ENCODE measurements at places on chromosomes 13 and 19.

DNA sequence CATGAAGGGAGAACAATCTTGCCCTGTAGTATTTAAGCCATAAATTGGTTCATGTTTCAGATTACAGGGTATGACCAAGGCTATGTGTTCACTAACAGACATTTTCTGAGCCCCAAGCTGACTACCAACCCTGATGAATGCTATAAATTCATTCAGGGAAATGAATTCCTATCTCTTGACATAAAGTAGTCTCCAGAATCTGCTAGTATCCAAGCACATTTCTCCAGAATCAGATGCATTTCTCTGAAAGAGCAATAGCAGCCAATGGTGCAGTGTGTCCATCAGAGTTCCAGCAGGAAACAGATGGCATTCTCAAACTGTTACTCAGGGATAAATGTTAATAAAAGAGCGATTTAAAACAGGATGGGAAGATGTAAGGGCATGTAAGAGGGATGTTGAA lies 226.4 kb downstream of the COG6 start:
- DNase-seq = no peak

DNA sequence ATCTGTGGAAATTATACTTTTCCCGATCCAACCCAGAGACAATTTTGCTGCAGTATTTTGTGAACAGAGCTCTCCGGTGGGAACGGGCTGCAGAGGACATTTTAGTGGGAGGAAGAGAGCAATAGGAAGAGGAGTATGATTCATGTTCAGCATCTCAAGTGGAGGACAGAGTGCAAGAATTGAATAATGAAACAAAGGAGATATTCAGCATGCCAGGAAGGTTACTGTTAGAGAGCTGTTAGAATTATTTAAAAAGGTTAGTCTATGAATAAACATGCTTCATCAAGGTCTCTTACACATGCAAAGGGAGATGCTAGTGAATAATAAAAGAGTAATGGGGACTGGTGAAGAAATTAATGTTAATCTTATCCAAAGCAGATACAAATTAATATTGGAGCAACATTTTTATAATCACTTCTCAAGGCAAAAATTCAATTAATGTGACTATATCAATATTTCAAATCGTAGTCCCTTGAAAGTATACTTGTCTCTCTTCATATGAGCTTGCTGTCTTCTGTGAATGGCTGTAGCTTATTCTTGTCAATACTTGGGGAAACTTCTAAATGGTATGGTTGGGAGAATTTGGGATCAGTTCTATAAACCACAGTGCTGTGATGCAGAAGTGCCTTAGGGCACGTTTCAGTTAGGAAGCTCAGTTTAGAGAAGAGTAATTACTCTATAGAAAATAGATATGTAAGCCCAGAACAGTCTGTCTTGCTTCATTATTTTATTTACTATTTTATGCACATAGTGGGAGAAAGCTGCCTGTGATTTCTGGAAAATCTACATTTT lies 1165.8 kb downstream of the OLFM4 start:
- no peak for DNase-seq

DNA sequence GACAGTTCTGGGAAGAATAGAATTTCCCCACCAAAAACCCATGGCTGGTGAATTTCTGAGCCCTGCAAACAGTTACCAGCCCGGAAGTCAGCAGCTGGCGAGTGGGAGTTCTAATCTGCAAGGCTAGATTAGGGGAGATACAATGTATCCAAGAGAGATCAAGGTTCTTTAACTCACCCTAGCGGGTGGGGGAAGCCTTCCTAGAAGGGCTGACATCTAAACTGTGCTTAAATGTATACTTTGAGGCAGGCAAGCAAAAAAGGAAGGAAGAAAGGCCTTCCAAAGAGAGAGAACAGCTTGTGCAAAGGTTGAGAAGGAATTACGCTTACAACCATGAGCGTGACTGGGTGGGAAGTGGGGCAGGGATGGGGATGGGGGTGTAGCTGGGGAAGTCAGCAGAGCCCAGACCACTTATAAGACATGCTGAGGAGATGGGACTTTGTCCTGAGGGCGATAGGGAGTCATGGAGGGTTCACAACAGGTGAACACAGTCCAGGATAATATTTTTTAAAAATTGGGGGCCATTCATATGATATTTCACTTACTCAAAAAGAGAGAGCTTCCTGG lies 20.8 kb upstream of the ZNRF4 start:
- no peak for DNase-seq

DNA sequence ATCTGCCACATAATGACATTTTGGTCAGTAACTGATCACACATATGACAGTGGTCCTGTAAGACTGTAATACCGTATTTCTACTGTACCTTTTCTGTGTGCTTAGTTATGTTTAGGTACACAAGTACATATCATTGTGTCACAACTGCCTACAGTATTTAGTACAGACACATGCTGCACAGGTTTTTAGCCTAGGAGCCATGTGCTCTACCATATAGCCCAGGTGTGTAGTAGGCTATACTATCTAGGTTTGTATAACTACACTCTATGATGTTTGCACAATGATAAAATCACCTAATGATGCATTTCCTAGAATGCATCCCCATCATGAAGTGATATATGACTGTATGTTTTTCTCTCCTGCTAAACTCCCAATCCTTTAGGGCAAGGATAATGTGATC lies 61.2 kb upstream of the MIR17HG start:
- DNase-seq = peak; percentile 22
